ENCODE measurements at places on chromosomes 13 and 19. TPM values are rescaled to one million over a fixed set of nuclear protein-coding genes. Genes with fewer than 3 reads are reported as not detected.

KASH5 gene
- not detected for total RNA-seq

SOX1 gene
- not detected for total RNA-seq

SYNE4 gene
- 0.24 TPM for total RNA-seq

ZNF274 gene
- 13.7 TPM for total RNA-seq

CBLC gene
- total RNA-seq = not detected

LYPD3 gene
- total RNA-seq = 0.36 TPM

IGFL4 gene
- 0.24 TPM for total RNA-seq

ATP4B gene
- total RNA-seq = not detected

IFNL1 gene
- total RNA-seq = 0.30 TPM
